Activated T-helper 1 cell treated with anti-CD3 and anti-CD28 coated beads, Interleukin-2, amount 50 U/mL, for 16 hours (primary cell): ENCODE measurements at places on chromosomes 2 and 18.

DNA sequence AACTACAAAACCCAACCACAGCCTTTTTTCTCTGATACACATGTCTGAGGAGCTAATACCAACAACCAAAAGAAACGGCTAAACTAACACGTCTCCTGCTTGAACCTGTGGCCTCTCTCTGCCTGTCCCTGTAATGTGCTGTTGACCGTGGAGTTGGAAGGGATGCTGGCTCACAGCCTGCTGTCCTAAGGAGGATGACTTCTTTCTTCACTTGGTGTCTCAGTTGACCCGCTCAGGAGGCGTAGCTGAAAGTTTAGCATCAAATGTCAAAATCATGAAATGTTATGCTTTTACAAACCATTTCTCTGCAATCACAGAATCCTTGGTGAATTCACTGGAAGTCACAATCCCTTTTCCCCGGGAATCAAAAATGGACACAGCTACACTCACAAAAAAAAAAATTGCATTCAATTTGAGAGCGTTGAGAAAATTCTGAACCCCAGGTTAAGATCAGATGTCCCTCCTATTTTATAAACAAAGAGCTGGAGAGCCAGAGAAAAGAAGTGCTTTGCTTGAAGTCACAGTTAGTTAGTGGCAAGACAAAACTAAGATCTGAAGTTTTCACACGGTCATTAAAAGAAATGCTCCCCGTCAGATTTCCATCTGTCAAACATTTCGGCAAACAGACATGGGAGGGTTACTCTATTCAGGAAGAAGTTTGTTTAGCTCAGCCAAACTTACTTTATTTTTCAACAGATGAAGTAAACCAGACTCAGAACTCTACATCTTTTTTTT, 74.3 kb downstream of the IRS1 start:
- no peak for DNase-seq

- no peak for DNase-seq
Measured at GRCh38 chr18:27135504-27136207, 49.5 kb downstream of the CHST9 start.

DNA sequence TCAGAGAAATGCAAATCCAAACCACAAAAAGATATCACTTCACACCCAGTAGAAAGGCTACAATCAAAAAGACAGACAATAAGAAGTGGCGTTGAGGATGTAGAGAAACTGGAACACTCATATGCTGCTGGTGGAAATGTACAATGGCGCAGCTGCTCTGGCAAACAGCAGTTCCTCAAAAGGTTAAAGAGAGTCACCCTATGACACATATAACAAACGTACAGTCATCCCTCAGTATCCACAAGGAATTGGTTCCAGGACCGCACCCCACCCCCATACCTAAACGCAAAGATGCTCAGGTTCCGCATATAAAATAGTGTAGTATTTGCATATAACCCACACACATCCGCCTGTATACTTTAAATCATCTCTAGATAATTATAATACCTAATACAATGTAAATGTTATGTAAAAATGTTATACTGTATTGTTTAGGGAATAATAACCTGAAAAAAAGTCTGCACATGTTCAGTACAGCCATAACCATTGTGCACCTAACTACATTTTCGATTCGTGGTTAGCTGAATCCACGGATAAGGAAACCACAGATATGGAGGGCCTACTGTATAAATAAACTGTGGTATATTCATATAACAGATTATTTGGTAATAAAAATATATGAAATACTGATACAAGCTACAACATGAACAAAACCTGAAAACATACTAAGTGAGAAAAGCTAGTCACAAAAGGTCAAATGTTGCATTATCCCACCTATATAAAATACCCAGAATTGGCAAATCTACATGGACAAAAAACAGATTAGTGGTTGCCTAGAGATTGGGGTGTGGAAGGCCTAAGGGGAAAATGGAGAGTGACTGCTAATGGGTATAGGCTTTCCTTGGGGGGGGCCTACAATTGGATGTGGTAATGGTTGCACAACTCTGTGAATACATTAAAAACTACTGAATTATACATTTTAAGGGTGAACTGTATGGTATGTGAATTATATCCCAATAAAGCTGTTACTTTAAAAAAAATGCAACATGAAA, 37.5 kb downstream of the UXS1 start:
- no peak for DNase-seq

DNA sequence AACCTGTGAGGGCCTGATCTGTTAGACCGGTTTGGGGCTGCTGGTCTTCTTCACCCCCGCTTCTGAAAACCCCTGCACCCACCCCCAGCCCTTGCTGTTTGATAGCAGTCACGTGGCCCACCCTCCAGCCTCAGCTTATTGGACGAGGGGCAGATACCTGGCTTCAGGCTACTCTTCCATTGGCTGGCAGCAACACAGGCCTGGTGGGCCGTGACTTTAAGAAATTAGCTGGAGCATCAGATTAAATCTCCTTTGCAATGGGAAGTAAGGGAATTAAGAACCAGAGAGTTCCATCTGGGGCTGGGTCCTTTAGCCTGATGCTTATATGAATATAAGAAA, 107.3 kb downstream of the KLHL29 start:
- no peak for DNase-seq

DNA sequence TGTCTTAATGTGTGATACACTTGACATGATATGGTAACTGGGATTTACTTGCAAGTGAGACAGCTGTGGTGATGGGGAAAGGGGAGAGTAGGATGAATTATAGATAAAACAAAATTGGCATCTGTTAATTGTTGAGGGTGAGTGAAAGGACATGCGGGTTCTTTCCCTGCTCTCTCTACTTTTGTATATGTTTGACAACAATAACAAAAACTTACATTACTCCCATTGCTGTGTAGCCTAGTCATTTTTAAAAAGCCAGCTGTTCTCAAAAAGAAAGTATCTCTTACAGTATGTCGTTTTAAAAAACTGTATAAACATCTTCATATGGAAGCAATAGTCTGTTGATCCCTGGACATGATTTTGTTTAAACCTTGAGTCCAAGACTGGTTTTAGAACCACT, 117.6 kb downstream of the MYO1B start:
- DNase-seq, result no peak

GRCh38 chr2:206736935-206737334, 18.7 kb upstream of the DYTN start:
- DNase-seq, result no peak

DNA sequence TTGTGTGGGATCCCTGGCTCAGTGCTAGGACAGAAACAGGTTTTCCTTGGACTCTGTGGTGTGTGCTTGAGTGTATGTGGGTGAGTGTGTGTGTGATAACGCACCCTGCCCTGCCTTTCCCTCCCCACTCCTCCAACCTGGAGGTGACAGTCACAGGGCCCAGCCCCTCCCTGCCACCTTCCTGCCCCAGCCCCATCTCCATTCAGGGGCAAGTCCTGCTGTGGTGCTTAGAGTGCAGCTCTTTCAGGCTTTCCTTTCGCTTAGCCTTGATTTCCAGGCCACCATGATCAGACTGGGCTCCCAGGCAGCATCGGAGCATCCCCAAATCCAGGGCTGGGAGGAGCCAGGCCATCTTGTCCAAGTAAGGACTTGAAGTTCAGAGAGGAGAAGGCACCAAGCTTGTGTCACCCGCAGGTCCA, 185.2 kb downstream of the ZFP36L2 start:
- no peak for DNase-seq

GRCh38 chr2:10575609-10576280, 114.0 kb downstream of the NOL10 start:
- no peak for DNase-seq
